ENCODE measurements at places on chromosomes 16 and 17. TPM values are rescaled to one million over a fixed set of nuclear protein-coding genes. Genes with fewer than 3 reads are reported as not detected.

DNA sequence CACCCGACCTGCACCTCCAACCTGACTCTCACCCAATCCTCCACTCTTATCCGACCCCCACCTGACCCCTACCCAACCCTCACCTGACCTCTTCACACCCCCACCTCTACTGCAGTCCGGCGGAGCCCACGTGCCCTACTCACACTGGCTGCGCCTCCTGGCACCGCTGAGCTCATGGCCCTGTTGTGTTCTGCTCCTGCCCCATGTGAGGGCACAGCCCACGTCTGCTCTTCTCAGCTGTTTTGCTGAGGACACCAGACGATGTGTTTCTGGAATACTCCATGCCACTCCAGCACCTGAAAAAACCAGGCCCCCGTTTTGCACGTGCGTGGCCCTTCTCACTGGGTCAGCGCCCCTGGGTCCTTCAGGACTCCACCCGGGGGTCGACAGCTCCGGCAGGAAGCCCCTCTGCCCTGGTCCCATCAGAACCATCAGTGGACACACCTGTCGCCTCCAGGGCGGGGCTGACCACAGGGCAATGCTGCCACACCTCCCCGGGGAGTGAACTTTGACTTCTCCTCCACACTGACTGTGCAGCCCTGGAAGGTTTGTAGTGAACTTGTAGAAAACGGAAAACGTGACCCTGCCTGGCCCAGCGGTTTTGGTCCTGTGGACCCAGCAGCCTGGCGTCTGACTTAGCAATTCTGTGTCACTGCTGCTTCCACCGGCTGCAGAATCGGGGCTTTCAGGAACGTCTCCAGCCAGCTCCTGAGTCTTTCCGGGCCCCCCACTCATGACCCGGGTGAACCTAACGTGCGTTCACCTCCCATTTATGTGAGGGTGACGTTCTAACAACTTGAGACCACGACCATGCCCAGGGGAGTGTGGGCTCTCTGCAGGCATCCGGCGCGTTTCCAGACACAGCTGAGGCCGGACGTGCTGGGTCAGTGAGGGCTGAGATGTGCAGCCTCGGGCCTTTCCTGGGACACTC lies 5.7 kb upstream of the RAB40B start:
- DNase-seq: no peak

ZMYND15 gene
- not detected for total RNA-seq

DNA sequence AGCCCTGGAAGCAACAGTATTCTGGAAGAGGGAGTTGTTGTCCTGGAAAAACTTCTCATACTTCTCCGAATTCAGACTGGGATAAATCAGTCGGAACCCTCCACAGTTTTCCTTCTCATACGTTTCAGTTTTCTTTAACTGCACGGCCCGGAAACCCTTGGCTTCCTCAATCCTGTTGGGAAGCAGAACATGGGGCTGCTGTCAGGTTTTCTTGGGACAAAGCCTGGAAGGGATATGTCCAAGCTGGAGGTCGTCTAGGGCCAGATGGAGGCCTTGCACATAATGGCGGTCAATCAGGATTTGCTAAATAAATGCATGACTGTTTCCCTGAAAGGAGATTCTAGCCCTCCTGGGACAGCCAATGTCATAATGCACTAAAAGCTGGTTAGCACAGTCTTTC lies 29.2 kb downstream of the TTLL6 start:
- DNase-seq: no peak

- no peak for DNase-seq
Observed at GRCh38 chr16:62620275-62620674, 584.0 kb upstream of the CDH8 start.

DNA sequence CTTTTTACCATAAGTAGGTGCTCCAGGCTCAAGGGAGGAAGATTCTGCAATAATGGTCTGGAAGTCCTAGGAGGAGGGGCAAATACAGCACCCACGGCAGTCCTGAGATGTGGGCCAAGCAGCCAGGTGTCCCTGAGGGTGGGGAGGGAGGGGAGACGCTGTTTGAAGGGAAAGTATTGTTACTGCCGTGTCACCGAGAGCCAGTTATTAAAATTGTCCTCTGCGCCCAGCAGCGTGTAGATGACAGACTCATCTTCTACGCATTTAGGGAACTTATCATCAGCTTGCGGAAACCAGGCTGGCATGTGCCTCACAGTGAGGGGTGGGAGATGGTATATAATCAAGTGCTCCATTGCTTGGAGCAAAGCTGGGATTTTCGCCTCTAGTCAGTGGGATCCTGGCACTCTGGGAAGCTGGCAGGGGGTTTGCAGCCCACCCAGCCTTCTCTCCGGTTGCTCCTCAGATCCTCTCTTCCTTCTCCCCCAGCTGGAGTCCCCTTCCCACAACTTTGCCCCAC lies 104.6 kb downstream of the OR1D5 start:
- DNase-seq: no peak

GRCh38 chr16:2209258-2210008 lies 1.2 kb downstream of the BRICD5 start:
- DNase-seq: no peak

- DNase-seq: no peak
Observed at GRCh38 chr16:4700380-4700996, 7.1 kb downstream of the NUDT16L1 start.

ZNF319 gene
- 1.3 TPM for total RNA-seq

GRCh38 chr16:46730801-46731690 lies 17.1 kb downstream of the MYLK3 start:
- DNase-seq: no peak

PSMC3IP gene
- 18.7 TPM for total RNA-seq

DNA sequence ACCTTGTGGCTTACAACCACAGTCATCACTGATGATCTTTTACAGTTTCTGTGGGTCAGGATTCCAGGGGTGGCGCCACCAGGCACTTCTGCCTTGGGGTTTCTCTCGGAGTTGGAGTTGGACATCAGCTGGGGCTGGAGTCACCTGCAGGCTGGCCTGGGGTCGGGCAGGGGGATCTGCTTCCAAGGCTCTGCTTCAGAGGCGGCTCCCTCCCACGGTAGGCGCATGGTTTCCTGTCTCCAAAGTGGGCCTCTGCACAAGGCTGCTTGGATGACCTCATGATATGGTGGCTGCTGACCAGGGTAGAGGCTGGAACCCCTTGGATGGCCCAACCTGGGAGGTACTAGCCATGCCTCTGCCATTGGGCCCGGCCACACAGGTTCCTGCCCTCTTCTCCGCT lies 170.6 kb upstream of the CIBAR2 start:
- no peak for DNase-seq

DNA sequence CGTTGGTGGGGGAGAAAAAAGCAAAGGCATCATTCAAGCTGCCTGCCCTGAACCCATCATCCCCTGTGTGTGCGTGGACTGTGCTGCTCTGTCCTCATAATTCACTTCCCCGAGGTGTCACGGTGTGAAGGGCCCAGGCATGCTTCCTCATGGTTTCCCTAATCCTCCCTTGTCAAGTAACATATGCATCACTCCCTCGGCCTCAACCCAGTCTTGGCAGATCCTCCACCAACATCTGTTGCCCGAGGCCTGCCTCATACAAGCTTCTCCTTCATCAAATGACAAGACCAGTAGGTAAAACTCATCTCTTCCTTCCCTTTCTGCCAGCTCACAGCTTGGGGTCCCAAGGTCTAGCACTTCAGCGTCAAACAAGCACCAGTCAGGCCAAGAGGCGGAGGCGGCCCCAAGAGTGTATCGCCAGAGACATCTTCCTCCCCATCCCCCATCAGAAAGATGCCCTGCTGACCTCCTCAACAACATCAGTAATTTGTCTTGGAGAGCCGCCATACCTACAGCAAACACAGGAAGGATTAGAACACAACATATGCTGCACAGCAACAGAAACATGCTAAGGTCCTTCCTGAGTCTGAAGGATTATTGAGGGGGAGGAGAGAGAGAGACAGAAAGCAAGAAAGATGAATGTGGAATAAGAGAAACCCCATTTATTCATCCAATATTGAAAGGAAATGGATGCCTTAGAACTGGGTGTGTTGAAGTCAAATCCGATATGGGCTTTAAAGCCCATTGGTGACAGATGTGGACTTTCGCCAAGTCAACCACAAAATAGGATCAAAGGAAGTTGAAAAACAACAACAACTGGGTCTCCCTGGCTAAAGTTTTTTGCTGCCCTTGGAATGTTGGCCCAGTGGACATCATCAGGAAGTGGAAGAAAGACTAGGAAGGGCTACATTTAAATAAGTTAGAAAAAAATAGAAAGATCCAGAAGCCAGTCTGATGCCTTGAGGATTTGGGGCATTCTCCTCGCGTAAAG lies 38.4 kb downstream of the SOX9 start:
- DNase-seq: peak; percentile 64

All from RPMI7951 (cell line).